Hematopoietic multipotent progenitor cell treated with erythropoietin and hydrocortisone succinate and interleukin-3 and kit ligand, for 6 days (in vitro differentiated cells): ENCODE measurements at places on chromosomes 7 and 10.

DNA sequence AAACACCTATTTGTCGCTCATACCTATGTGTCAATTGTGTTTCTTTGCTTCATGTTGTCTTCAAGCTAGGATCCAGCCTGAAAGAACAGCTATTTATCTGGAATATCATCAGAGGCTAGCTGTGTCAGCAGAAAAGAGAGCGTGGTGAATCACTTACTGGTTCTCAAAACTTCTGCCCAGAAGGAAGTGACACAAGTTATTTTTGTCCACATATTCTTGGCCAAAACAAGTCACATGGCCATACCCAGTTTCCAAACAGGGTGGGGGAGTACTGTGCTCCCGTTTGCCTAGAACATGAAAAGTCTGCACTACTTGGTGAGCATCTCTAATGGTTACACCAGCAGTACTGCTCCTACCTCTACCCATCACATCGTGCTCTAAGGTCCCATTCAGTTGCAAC lies 160.9 kb upstream of the CSTF2T start:
- no peak for DNase-seq

- DNase-seq: no peak
These were observed 35.4 kb upstream of the CFAP46 start for GRCh38 chr10:132977807-132978206.

- DNase-seq: no peak
These were observed 126.5 kb downstream of the MYL10 start for GRCh38 chr7:101502466-101503098.

DNA sequence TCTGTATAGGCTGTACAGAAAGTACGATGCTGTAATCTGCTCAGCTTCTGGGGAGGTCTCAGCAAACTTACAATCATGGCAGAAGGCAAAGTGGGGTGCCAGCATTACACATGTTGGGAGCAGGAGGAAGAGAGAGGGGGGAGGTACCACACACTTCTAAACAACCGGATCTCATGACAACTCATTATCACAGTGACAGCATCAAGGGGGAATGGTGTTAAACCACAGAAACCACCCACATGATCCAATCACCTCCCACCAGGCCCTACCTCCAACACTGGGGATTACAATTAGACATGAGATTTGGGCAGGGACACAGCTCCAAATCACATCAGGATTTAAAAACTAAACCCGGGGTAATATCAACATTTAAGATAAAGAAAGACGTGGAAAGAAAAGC lies 468.8 kb upstream of the AUTS2 start:
- DNase-seq: no peak

DNA sequence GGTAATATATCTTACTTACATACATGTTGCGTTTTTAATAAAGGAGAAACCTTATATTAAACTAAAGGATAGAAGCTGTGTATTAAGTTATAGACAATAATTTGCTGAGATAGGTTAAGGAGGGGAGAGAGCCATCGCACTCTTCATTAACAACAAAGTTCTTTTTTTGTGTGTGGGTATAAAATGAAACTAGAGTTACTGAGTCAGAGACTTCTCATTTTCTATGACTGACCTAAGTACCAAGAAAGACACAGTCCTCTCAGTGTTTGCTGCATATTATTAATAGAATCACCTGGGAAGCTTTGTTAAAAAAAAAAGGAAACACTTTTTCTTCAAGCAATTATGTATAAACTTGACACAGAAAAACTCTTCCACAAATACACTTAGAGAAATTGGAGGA lies 31.4 kb downstream of the FEZF1 start:
- DNase-seq: no peak

DNA sequence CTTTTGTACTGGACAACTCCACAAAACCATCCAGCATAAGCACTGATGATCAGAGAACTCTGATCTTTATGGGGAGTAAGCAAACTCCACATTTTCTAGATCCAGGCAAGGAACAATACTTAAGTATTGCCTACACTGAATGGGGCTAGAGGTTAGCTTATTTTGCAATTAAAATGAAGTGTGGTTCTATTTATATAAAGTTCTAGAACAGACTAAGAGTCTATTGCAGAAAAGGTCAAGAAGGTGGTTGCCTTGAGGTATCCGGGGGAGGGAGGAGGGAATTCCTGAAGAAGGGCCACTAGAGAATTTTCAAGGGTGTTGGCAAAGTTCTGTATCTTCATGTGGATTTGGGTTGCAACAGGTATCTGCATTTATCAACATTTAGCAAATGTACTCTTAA lies 477.9 kb downstream of the PLXNA4 start:
- DNase-seq: no peak
